ENCODE measurements at places on chromosomes 16 and 17. TPM values are rescaled to one million over a fixed set of nuclear protein-coding genes. Genes with fewer than 3 reads are reported as not detected.

The C17orf113 gene
- 0.27 TPM for total RNA-seq

The SLFN12 gene
- total RNA-seq, result 7.0 TPM

- no peaks in the 10 kb centered on the region for H3K36me3 ChIP-seq
- H3K4me3 ChIP-seq, result no peak overlapping the region
- H3K4me1 ChIP-seq, result no peaks in the 10 kb centered on the region
- no peak overlapping the region for H3K27ac ChIP-seq
- no peak for DNase-seq
- peaks cover 2% of the 10 kb centered on the region for H3K27me3 ChIP-seq
Measured at GRCh38 chr17:49028271-49028670, 31.1 kb downstream of the IGF2BP1 start.

GRCh38 chr16:21600031-21600773 lies 825 bp downstream of the METTL9 start:
- no peak for DNase-seq
- no peaks in the 10 kb centered on the region for H3K27me3 ChIP-seq
- peaks cover 44% of the 10 kb centered on the region for H3K4me1 ChIP-seq
- peak overlapping the region; percentile 96 for H3K4me3 ChIP-seq
- H3K27ac ChIP-seq, result peak overlapping the region; percentile 88

DNA sequence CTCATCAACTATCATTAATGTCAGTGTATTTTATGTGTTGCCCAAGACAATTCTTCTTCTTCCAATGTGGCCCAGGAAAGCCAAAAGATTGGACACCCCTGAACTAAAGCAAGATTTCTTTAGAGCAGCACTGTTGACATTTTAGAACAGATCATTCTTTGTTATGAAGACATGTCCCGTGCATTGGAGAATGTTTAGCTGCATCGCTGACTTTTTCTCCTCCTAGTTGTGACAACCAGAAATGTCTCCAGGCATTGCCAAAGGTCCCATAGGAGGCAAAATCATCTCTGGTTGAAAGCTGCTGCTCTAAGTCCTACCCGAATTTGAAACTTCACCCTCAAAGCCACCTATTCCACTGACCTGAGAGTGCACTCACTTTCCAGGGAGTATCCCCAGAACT lies 62.7 kb upstream of the IRX6 start:
- no peaks in the 10 kb centered on the region for H3K4me1 ChIP-seq
- no peak for DNase-seq
- H3K27ac ChIP-seq, result no peak overlapping the region
- no peaks in the 10 kb centered on the region for H3K36me3 ChIP-seq

GRCh38 chr17:73835605-73836004 lies 191.4 kb upstream of the SDK2 start:
- H3K4me1 ChIP-seq, result peaks cover 13% of the 10 kb centered on the region
- H3K27ac ChIP-seq, result no peak overlapping the region
- no peaks in the 10 kb centered on the region for H3K36me3 ChIP-seq
- no peak for DNase-seq
- no peaks in the 10 kb centered on the region for H3K27me3 ChIP-seq

All from CD4-positive, CD25-positive, alpha-beta regulatory T cell (primary cell).